ENCODE measurements at places on chromosomes 16 and 17.

GRCh38 chr17:34998205-34998604 lies 17.9 kb downstream of the LIG3 start:
- DNase-seq = peak; percentile 81

DNA sequence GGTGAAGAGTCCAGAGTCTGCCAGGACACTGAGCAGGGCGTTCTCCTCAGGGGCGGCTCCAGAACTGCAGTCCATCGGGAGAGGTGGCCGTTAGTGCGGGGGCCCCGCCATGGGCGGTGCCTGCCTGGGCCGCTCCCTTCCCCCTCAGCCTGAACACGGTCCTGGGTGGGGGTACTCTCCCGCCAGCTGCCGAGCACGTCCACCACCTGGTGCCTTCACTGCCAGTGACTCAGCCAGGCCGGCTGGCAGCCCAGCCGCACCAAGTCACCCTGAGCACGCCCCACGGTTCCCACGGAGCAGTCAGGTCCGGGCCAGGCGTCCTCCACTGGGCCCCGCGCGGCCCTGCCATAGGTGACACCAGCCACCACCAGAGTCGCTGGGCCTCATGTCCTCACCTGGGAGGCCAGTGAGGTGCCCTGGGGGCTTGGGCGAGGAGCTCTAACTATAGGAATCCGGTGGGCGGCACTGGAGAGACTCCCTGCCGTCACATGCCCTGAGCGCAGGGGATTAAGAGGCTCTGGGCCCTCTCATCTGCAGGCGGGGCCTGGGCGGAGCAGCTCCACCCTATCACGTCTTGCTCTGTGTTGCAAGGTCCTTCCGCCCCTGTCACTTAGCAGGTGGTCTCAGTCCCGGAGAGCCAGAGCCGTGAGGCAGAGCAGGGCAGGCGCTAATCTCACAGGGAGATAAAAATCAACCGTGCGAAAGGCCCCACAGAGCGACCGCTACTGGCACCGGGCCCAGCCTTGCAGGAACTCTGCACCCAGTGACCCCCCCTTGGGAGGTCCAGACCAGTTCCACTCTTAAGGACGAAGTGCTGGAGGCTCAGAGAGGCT lies 14.3 kb downstream of the PIEZO1 start:
- peak; percentile 11 for DNase-seq

- DNase-seq = no peak
Observed at GRCh38 chr16:48850097-48850770, 240.3 kb upstream of the N4BP1 start.

DNA sequence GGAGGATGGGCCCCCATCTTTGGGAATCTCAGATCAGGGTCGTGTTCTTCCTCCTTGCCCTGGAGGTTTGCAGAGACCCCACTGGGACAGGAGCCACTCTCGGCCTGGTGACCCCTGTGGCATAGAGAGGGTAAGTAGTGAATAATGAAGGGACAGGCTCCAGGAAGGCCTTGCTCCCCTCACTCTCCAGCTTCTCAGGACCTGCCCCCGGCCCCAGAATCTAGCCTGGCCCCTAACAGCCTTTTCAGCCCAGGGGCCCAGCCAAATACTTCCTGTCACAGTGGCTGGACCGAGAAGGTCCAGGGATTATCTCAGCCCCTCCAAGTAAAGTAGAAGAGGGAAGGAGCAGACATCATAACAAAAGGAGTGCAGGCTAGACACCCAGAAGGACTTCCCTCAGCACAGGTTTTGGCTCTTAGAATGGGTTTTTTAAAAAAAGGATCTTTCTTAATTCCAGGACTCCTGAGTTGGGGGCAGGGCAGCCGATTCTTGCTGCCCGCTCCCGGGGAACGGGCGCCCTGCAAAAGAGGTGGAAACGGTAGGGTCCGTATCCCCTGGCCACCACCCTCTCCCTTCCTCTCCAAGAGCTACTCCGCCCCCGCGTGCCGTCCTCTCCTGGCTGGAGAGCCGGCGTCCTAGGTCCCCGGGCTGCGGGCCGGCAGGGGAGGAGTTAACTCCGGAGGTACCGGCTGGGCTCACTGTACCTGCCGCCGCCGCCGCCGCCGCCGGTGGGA lies 559 bp upstream of the NXPH3 start:
- no peak for DNase-seq

- no peak for DNase-seq
Observed at GRCh38 chr16:4320571-4321137, 4.8 kb downstream of the GLIS2 start.

DNA sequence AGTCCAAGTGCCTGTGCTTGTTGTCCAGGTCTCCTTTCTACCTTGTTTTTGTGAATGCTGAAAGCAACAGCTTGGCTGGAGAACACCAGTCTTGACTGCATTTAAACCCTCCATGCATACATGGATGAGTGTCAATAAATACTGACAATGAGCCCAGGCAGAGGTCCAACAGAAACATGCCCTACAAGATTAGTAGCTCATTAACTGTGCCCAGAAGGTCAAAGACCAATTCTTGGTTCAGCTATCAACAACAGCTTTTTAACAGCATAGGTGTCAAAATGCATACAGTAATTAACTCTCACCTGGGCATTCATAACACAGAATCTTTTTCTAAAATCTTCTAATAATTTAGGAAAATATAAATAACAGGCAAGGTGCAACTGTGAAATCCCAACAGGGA lies 63.2 kb downstream of the N4BP1 start:
- DNase-seq = no peak

All from activated CD4-positive, alpha-beta T cell treated with anti-CD3 and anti-CD28 coated beads, Interleukin-2, Interleukin-4, amounts not matched to agents 100 ng/mL and 50 ng/mL, durations not matched to agents 16 hours and 8 hours (primary cell).